ENCODE measurements at places on chromosomes 2 and 18.

GRCh38 chr2:188235364-188235763 is 56.3 kb upstream of the GULP1 start:
- DNase-seq = no peak

- no peak for DNase-seq
Observed at GRCh38 chr2:75241696-75242095, 42.4 kb upstream of the TACR1 start.

DNA sequence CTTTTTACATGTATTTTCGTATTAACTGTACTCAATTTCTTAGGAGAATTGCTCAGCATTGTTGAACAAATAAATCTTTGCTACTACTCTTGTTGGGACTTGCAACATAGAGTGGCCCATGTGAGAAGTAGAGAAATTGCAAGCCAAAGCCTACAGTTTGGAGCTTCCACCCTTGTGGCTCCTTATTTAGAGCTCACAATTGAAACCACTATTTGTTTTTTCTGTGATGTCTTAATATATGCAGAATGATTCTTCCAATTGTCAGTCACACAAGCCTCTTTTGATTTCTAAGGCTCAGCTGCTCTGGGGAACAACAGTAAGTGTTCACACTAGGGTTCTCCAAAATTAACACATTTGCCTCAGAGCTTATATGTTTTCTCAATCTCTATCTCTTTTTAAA is 60.2 kb upstream of the GALNT13 start:
- no peak for DNase-seq

DNA sequence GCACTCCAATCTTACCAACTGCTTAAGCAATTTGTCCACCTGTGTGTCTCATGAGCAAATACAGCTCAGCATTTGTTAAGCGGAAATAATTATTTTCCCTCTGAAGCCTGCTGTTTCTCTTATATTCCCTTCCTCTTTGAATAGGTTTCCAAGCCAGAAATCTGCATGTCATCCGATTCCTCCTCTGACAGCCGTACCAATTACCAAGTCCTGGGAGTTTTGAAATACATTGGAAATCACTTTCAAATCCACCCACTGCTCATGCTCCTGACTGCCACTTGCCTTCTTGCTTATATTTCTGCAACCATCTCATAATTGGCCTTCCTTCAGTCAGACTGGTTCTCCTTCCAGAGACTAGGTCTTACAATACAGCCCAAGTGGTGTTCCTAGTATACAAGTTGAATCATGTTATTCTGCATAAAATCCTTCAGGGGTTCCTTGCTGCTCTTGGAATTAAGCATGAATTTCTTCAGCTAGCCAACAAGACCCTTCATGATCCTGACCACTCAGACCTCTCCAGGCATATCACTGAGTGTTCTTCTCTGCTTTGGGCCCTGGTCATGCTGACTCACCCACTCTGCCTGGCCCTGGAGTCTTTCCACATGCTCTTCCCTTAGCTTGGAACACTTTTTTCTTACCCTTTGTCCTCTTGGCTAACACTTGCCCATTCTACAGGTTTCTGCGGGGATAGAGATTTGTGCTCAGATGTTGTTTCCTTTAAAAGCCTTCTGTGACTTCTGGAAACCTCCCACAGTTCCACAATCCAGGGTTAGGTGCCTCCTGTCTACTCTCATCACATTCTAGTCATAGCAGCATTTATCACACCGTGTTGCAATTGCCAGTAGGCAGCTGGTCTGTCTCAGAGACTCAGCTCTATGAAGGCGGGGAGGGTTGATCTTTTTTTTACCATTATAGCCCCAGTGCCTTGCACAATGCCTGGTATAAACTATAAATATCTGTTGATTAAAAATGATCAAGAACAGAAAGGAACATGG is 157.6 kb downstream of the ARL6IP6 start:
- no peak for DNase-seq

- no peak for DNase-seq
Observed at GRCh38 chr2:219803294-219803693, 175.9 kb downstream of the SLC4A3 start.

GRCh38 chr2:191322828-191323506 is 77.8 kb downstream of the MYO1B start:
- DNase-seq = peak; percentile 27

- DNase-seq = no peak
Observed at GRCh38 chr2:118591223-118591622, 256.2 kb downstream of the EN1 start.

- no peak for DNase-seq
Observed at GRCh38 chr18:29160170-29160569, 983.2 kb upstream of the CDH2 start.

DNA sequence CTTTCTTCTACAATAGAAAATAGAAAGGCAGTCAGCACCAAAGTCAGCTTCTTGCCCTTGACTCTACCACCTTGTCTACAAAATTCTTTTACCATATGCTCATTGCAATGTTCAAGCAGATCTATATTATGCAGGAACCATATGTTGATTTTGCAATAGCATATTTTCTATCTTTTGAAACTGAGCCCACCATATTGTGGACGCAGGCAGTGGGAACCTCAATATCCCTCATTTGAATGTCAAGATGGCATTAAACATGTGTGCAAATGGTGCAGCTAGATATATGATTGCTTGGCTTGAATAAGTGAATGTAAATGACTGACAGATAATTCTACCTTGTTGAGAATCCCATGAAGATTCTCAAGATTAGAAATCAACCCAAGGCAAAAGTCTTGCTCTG is 412.7 kb upstream of the FSHR start:
- DNase-seq = no peak

DNA sequence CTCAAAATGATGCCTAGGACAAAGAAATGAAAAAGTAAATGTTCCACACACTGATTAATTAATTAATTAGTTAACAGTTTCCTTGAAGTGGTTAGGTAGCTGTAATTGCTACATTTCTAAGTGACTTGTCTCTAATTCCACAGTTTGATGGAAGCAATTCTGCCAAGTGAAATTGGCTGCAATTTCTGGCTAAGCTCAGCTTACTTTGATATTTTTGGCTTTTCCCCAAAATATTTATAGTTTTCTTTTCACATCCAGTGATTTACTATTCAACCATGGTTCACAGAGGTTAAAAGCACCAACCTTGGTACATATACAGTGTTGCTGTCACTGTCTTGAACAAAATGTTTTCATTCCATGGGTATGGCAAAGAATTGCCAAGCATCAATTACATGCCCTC is 459.5 kb upstream of the CDH20 start:
- DNase-seq = no peak

- no peak for DNase-seq
Observed at GRCh38 chr18:506264-506663, 5.8 kb upstream of the COLEC12 start.

DNA sequence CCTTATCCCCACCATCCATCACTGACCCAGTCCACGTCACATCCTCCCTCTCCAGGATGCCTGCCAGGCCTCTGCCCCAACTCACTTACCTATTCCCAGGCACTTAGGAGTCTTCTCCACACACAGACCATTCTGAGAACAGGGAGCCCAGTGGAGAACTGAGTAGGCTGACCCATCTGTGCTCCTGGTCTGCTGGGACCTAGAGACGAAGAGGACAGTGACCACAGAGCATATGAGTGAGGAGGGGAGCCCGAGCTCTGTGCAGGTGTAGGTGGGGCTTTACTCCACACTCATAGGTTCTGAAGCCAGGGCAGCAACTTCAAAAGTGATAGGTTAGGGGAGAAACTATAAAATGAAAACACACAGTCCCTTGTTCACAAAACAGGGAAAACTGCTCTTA is 130.0 kb downstream of the NDUFA10 start:
- no peak for DNase-seq

DNA sequence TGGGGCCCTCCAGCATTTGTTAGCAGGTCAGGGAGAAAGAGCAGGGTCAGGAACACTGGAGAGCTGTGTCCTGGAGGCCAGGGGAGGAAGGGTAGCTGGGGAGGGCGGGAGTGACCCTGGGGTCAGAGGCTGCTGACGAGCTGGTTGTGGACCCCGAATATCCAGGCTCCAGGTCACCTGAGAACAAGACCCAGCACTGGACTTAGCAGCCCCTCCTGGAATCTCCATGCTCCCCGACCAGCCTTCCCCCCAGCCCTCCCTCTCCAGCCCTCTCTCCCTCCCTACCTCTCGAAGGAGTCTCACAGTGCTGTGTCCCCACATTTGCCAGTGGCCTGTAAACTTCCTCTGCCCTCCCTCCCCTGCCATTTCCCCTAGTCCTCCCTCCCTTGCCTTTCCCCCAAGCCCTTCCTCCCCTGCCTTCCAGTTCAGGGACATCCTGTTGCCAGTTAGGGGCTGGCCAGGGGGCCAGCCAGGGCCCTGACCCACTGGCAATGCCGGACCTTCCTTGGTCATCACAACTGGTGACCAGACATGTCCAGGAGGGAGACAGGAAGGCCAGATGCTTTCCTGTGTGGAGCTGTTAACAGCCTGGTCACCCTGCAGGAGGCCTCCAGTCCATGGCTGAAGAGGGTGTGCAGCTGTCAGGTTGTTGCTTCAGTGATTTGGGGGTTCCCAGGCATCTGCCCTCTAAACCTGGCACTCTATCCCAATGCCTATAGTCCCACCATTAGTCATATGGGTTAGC is 50.0 kb upstream of the FAHD2A start:
- no peak for DNase-seq

GRCh38 chr18:72675394-72675793 is 131.3 kb upstream of the CBLN2 start:
- DNase-seq = no peak

DNA sequence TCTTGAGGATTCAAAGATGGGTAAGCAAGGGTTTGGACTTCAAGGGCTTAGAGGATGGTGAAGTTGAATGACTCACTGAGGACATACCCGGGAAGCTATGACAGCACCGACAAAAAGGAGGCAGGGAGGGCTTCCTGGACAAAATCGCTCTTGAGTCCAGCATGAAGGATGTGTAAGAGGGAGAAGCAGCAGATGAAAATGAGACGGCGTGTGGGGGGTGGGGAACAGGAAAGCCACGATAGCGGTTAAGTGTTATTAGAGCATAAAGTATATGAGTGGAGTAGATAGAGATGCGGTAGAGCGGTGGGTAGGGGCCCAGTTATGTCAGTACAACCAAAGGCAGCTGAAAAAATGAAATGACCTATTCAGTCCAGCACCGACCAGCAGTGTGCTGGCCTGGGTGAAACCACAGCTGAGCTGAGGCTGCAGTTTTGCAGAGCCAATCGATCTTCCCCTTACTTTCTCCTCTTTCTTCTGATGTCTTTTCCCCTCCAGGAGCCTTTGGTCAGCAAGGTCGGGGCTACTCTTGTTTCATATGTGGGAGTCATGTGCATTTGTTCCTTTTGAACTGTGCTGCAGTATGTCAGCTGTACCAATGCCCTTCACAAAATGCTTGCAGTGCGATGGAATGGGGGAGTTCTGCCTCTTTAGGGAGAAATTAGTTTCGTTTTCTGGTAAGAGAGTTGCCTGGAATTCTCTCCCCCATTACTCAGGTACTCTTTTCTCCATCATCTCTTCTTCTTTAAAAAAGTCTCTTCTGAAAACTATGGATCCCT is 2.0 kb upstream of the THUMPD2 start:
- DNase-seq = no peak

- no peak for DNase-seq
Observed at GRCh38 chr2:110172506-110172905, 32.3 kb downstream of the NPHP1 start.

DNA sequence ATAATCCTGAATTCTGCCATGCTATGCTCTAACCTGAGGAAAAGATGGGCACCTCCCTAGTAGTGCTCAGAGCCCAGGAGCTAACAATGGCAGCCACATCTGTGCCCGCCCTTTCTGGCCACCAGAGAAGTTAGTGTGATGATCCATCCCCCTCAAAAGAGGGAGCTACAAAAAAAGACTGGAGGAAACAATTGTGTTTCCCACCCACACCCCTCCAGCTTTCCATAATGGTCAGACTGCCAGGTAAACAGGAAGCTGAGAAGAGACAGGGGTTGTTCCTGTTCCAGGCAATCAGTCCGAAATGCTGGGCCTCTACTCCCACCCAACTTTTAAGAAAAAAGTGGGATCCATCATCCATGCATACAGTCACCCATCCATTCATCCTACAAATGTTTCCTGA is 3.2 kb downstream of the TBC1D8 start:
- DNase-seq = no peak

GRCh38 chr2:45330637-45331409 is 280.2 kb downstream of the SRBD1 start:
- DNase-seq = no peak

DNA sequence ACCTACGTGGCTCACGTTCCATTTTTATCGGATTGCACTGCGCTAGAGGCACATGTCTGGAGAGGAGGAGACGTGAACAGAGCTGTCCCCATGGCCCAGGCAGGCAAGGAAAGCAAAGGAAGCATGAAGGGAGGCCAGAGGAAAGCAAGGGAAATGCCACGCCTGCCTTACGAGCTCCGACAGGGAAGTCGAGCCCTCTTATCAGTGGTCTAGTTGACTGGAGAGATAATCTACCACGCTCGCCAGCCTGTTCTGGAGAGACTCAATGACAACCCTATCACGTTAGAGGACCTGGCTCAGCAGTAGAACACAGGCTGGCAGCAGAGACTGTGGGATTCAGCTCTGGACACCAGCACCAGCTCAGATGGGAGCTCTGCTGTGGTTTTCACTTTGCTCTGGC is 202.6 kb upstream of the ID2 start:
- DNase-seq = no peak

DNA sequence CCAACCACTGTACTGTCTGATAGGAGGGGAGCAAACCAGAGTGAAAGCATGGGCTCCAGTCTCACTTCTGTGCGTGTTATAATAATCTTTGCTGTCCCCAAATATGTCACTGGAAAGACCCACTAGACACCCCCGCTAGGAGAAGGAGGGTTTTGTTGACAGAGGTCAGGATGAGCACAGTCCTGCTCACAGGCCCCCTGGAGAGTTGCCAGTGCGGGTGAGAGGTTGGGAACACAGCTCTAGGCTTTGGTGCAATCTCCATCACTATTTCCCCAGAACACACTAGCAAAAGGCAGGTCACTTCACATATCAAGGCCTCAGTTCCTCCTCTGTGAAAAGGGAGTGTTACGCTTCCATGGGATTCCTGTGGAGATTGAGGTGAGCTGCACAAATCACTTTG is 9.7 kb downstream of the XDH start:
- no peak for DNase-seq

- no peak for DNase-seq
Observed at GRCh38 chr2:36812196-36812595, 115.7 kb downstream of the VIT start.

- DNase-seq = peak; percentile 32
Observed at GRCh38 chr2:241445426-241445825, 63.0 kb downstream of the STK25 start.

GRCh38 chr18:38520786-38521185 is 955.2 kb upstream of the CELF4 start:
- DNase-seq = no peak

GRCh38 chr2:7930800-7931635 is 750.8 kb upstream of the ID2 start:
- DNase-seq = no peak

DNA sequence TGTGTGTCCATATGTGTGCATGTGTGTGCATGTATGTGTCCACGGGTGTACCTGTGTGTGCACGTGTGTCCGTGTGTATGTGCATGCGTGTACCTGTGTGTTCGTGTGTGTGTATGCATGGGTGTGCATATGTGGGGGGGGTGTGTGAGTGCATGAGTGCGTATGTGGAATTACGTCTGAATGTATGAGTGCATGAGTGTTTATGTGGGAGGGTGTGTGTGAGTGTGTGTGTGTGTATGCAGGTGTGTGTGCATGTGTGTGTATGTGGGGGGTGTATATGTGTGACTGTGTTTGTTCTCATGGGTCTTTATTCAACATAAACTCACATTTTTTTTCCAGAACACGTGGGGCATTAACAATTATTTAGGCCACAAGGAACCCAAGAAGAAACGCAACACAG is 208.4 kb downstream of the SNTG2 start:
- DNase-seq = no peak
